ENCODE measurements at places on chromosomes 16 and 17. TPM values are rescaled to one million over a fixed set of nuclear protein-coding genes. Genes with fewer than 3 reads are reported as not detected.

- DNase-seq = no peak
These were observed 686 bp downstream of the MLST8 start for GRCh38 chr16:2205967-2206313.

Gene CD19
- 2.5 TPM for total RNA-seq

- DNase-seq = no peak
These were observed 8.4 kb upstream of the SHCBP1 start for GRCh38 chr16:46629331-46630219.

- no peak for DNase-seq
These were observed 14.6 kb downstream of the RBBP6 start for GRCh38 chr16:24553983-24554382.

Gene PARD6A
- 17.4 TPM for total RNA-seq

DNA sequence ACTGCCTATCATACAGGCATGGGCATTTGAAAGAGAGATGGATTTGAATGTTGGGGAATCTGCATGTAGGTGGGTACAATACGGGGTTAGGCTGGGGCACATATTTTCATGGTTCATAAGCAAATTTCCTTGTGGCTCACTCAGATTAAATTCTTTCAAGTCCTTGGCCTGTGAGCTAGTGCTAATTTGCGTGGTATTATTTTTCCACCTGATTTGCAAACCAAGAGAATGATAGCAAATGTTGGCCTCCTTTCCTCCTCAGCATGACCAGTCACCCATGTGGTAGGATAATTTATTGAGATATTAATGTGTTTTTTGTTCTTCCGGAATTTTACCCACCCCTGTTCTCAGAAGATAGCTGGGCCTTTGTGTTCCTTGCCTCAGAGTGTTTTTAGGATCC, 22.9 kb downstream of the FAM20A start:
- no peak for DNase-seq

Gene KLHL10
- 0.14 TPM for total RNA-seq

DNA sequence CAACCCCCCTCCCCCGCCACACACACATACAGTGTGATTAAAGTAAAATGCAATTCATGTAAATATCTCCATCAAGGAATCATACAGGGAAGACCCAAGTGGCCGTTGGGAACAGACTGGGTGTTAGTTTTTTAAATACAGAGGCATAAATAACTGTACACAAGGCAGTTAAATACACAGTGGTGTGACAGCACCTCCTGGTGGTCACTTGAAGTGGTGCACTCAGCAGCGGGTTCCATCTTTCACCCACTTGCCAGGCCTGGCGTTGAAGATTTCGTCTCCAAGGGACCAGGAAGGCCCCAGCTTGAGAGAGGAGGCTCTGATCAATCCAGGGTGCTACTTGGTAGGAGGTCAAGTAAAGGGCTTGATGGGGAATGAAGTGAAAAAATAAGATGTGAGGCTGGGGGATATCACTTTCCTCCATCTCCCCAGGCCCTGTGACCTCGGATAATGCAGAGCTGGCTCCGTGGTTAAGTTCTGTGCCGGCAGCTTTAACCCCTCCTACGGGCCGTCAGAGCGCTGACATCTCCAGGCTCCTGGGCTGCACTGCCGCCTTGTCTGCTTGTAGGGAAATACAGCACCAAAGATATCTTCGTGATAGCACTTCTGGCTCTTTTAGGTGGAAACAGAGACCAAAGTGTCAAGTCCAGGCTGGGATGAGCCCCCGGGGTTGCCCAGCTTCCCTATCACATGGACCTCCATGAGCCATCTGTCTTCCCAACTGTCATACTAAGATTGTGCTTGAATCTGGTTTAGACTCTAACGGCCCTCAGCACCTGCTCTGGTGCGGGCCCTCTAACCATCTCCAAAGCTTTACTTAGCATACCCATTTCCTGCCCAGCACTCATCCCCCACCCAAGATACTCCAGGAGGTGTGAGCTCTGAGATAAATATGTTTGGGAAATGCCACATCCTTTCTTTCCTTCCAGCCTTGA, 20.7 kb downstream of the LGALS9 start:
- peak; percentile 77 for DNase-seq

Gene CHST4
- total RNA-seq = 9.9 TPM

DNA sequence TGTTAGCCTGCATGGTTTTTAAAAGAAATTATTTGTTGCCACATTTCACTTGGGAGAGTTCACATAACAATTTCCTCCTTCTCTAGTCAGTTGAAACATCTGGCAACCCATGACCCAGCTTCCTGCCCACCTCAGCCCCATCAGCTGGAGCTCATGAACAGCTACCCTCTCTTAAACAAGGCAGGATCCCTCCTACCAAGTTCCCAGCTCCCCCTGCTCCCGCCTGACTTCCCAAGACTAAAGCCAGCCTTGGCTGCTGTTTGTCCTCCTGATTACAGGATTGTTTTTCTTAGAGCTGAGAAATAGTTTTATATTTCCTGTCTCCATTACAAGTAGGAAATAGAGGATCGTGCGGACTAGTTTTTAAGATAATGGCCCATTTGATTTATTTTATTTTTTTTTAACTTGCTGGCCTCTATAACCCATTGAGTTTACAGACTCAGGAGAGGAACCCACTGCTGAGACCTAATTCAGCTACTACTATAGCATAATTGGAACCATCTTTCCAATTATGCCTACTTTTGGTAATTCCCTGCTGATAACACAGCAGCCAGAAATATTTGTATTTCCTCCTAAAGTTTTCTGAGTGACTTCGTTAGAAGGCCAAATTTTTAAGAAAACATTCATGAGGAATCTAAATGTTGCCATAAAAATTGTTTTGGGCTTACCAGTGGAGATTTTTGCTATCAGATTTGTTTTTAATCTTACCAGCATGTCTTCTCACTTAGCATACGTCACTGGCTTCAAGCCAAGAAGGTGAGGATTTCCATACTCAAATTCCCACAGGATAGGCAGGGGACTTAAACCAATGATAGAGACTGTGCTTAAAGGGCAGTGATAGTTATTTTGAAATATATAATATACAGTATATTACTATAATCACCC, 90.0 kb downstream of the ELAC2 start:
- no peak for DNase-seq

GRCh38 chr17:40317345-40317873, 8.4 kb downstream of the RARA start:
- peak; percentile 78 for DNase-seq

- no peak for DNase-seq
These were observed 31.8 kb downstream of the NDEL1 start for GRCh38 chr17:8467527-8467926.

Gene SLC13A5
- 1.6 TPM for total RNA-seq

Gene ASPA
- total RNA-seq = not detected

GRCh38 chr17:83189044-83190003, 109.9 kb downstream of the METRNL start:
- peak; percentile 1 for DNase-seq

Gene ZG16
- not detected for total RNA-seq

Gene PDE6G
- 4.4 TPM for total RNA-seq

- DNase-seq = no peak
These were observed 125.7 kb upstream of the CORO6 start for GRCh38 chr17:29748400-29748799.

DNA sequence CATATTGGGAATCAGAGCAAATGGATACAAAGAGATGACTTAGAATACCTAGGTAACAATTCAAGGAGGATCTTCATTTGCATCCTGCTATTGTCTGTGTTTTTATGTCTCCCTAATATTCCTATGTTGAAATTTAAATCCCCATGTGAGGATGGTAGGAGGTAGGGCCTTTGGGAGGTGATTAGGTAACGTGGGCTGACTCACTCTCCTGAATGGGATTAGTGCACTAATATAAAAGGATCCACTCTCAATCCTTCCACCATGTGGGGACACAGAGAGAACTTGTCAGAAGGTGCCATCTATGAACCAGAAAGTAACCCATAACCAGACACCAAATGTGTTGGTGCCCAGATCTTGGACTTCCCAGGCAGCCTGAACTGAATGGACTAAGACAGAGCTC, 83.4 kb downstream of the CDH8 start:
- no peak for DNase-seq

Data from WTC11 (cell line).